NCI-H2227 treated with DMSO at 0.1 percent for 48 hours (cell line): ENCODE measurements at places on chromosomes 16 and 17.

DNA sequence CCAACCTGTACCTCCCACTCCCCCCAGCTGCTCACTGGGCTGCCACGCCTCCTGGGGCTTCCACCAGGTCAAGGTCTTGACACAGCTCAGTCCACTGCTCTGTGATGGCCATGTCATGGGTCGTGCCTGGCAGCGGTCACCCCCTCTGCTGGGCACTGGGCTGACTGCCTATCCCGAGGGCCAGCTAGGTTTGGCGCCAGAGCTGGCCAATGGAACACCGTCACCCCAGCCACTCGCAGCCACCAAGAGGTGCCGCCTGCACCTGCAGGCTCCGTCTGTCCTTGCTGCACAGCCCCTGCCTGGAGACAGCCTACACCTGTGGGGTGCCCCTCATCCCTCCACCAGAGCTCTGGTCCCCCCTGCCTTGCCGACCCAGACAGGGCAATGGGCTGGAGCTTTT, 4.5 kb upstream of the RAB40C start:
- no peak for DNase-seq

DNA sequence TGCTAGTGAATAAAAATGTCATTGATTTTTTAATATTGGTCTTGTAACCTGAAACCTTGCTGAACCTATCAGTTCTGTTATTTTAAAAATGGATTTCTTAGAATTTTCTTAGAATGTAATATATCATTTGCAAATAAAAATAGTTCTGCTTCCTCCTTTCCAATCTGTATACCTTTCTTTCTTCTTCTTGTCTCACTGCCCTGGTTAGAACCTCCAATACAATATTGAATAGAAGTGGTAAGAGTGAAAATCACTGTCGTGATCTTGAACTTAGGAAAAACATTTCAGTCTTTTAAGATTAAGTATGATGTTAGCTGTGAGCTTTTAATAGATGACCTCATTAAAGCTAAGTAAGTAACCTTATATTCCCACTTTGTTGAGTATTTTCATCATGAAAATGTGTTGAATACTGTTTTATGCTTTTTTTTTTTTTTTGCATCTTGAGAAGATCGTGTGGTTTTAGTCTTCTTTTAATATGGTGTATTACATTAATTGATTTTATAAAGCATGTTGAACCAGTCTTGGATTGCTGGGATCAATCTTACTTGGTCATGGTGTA, 104.8 kb upstream of the NACA2 start:
- no peak for DNase-seq

- DNase-seq = no peak
These were observed 363 bp downstream of the KARS1 start for GRCh38 chr16:75647112-75647491.

- DNase-seq = no peak
These were observed at the start of gene PRCD for GRCh38 chr17:76539631-76540271. Gene PRCD, plus strand, starts transcription at chr17:76540044. Its CDS starts 98 bp downstream, at chr17:76540142.

- DNase-seq = no peak
These were observed 1.4 kb downstream of the CHAD start for GRCh38 chr17:50467114-50467854.

DNA sequence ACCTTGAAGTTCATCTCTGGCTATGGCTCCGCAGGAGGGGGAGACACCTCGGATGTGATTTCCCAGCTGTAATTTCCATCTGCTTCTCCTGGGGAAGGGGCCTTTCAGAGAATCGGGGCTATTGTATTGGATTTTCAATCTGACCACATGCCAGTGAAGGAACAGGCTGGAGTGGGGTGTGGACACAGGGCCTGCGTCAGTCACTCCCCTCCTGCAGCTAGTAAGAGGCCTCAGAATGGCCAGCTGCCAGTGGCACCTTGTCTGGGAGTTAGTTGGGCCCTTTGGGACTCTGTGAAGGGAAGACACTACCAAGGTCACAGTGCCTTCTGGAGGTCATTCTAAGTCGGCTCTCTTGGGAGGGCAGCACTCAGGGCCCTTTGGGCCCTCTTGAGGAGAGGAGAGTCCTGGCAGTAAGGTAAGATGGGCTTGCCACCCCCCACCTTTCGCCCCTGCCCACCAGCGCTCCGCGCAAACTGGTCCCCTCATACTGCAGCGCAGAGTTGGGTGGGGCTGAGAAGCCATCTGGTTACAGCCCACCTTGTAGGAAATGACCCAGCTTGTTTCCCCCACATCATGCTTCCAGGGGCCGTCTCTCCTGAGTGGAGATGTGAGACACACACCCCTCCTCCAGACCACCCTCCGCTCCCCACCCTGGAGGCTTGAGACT, 5.4 kb downstream of the NXPH3 start:
- no peak for DNase-seq

DNA sequence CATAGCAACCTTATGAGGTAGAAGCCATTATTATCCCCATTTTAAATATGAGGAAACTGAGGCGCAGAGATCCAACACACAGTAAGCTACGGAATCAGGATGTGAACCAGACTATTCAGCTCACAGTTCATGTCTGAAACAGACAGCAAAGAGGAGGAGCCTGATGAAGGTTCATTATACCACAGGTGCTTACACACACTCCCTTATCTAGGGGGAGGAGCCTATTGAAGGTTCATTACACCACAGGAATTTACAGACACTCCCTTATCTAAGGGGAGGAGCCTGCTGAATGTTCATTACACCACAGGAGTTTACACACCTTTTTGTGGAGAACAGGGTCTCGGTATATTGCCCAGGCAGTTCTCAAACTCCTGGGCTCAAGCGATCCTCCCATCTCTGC, 21.9 kb downstream of the C16orf95 start:
- no peak for DNase-seq

- no peak for DNase-seq
These were observed 31.4 kb upstream of the CHMP6 start for GRCh38 chr17:80960037-80960796.

DNA sequence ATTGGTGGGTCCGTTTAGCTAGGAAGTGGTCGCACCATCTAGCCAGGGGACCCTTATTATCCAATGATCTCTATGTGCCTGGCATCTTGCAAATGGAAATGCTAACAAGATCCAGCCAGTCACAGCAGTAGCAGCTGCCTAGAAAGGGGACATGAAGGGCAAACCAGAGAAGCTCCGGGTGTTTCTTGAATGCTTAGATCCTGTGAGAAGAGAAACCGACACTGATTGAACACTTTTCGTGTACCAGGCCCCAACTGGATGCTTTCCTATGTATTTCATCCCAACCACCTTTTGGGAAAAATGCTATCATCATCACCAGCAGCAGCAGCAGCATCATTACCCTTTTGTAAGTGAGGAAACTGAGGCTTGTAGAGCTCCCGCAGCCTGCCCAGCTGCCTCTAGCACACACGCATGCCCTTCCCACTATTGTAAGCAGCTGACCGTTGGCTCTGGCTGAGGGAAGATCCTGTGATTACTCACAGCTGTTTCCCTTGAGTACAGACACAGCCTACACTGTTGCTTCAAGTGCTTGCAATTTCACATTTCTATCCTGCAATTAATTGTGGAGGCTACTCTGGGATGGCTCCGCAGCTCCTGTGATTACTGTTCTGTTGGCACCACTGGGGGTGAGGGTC, 180.7 kb upstream of the CACNG5 start:
- peak; percentile 76 for DNase-seq

- peak; percentile 77 for DNase-seq
These were observed 15.6 kb upstream of the AURKB start for GRCh38 chr17:8225813-8226535.

- no peak for DNase-seq
These were observed 9.0 kb downstream of the DECR2 start for GRCh38 chr16:410516-411178.

DNA sequence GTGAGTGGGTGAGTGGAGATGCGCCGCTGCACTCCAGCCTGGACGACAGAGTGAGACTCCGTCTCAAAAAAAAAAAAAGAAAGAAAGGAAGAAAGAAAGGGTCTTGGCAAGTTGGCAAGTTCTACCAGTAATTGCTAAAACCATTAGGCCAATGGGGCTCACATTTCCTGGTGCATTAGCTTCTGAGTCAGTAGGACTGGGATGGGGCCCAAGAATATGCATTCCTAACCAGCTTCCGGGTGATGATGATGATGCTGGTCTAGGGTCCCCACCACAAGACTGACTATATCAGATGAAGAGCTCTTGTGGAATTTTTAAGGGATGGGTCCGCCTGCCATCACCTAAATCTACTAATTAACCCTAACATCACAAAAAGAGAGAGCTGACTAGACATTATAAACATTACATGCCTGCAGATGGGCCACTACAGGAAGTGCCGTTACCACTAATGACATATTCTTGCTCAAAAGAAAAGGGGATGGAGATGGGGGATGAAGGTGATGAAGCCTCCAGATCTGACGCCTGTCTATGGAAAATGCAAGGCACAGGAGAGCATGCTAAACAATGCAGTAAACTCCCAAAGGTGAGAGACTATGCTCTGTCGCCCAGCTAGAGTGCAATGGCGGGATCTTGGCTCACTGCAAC, 13.1 kb downstream of the MYH11 start:
- DNase-seq = no peak

DNA sequence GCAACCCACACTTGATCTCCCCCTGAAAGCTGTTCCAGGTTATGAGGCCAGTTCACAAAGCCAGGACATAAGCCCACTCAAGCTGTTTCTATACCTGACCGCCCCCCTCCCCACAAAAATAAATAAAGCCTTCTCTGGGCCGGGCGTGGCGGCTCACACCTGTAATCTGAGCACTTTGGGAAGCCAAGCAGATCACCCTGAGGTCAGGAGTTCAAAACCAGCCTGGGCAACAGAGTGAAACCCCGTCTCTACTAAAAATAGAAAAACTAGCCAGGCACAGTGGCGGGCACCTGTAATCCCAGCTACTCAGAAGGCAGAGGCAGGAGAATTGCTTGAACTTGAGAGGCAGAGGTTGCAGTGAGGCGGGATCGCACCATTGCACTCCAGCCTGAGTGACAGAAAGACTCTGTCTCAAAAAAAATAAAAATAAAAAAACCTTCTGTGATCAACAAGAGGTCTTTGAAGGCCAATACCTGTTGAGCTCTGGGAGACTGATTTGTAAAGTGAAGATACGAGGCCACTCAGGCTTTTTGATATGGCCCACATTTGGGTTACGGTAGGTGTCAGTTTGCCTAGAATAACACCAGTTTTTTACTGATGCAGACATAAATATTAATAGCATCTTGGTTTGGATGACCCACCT, 2.2 kb downstream of the KDM8 start:
- no peak for DNase-seq

DNA sequence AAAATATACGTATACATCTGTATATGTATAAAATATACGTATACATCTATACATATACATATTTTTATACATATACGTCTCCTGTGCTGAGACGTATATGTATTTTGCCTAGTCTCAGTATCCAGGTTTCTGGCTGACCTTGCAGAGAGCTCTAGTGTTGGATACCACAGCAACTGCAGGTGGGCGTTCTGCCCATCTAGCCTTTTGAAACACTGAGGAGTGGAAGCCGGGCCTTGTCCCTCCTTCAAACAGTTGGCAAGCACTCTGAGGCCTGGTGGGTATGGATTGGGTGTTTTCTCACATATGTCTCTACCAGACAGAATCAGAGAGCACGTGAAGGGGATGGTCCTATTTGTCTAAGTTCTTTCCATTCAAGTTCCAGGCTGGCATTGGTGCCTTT, 39.4 kb upstream of the MRC2 start:
- no peak for DNase-seq

DNA sequence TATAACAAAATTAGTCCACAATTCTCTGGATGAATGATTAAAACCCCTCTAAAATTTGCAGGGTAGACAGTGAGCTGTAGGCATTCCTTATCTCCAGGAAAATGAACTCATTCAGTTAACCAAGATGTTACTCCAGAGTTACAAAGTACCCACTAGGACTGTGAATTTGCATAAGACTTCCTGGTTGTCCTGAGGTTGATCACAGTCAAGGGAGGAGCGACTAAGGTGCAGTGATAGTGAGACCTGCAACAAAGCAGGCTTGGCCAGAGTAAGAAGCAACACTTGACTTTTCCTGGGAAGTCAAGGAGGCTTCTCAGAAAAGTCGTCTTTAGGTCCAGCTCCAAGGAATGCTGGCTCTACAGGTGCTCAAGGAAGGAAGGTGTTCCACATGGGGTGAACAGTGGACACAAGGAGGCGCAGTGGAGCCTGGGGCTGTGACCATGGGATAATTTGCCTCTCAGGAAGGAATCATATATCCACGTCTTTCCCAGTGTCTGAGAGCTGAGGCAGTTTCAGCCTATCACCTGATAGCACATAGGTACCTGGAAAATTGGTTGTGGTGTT, 821.1 kb upstream of the EEF2KMT start:
- DNase-seq = no peak

DNA sequence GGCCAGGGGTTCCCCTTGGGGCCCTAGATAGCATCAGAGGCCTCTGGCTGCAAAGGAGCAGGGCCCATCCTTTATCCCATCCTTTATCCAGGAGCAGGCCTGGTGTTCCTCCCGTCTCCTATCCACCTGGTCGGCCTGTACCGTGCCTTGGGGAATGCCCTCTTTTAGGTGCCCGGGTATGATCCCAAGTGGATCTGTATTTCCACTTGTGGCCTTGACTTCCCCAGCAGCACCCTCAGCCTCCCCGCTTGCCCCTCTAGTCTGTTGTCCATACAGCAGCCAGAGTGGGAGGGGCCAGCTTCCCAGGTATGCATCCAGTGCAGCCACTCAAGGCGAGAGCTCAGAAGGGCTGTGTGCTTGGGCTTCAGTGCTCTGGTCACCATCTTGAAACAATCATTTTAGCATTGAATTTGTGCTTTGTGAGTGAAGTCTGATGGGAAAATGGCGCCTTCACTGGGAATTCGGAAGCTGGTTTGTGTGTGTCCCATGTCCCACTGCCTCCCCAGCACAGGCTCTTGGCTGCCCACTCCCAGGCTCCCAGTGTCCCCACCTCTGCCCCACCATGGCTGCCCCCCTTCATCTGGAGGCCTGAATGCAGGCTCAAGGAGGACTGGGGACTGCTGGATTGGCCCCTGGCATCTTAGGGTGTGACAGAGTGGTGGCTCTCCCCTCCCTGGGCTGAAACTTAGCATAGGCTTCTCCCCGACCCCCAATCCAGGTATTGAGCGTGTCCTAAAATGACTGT, 3.3 kb upstream of the RNF112 start:
- no peak for DNase-seq

GRCh38 chr17:31226950-31227349, 70.1 kb downstream of the OMG start:
- DNase-seq = no peak

- no peak for DNase-seq
These were observed 49.0 kb upstream of the ACSM2B start for GRCh38 chr16:20624882-20625807.

- DNase-seq = no peak
These were observed 16.5 kb downstream of the SCNN1B start for GRCh38 chr16:23318639-23319038.

GRCh38 chr17:82334622-82335394, 1.2 kb upstream of the SECTM1 start:
- no peak for DNase-seq
